ENCODE measurements at places on chromosomes 2 and 18.

DNA sequence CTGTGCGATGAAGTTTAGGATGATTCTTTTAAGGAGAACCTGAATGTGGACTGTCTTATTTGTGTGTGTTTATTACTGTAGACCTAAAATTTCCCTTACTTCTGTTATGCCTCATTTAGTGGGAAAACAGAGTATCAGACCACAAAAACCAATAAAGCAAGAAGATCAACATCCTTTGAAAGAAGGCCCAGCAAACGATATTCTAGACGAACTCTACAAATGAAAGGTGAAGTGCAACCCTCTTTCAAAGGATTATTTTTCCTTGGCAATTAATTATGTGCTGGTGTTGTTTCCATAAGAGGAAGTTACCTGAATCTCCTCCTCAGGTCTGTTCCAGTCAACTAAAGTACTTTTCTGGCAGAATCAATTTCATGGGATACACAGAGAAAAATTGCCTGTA is 78.6 kb downstream of the EPB41L5 start:
- no peak for DNase-seq

GRCh38 chr2:105143467-105144151 is 97.9 kb upstream of the GPR45 start:
- no peak for DNase-seq

DNA sequence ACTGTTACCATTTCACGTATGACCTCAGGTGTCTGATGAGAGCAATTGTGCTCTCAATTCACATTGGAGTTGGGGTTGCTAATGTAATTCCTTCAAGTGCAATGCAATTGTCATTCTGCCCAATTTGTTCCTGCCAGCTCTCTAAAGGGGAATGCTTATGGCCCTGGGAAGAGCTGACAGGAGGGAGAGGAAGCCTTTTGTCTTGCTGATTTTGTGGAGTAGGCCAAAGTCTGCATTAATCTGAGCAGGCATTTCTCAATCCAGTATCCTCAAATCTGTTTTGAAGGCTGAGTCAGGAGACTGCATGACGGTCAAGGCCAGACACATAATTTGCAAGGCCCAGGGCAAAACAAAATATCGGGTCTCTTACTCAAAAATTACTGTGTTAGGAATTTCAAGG is 326.4 kb upstream of the SPHKAP start:
- no peak for DNase-seq

- no peak for DNase-seq
These were observed 39.9 kb downstream of the TGFA start for GRCh38 chr2:70513738-70514137.

DNA sequence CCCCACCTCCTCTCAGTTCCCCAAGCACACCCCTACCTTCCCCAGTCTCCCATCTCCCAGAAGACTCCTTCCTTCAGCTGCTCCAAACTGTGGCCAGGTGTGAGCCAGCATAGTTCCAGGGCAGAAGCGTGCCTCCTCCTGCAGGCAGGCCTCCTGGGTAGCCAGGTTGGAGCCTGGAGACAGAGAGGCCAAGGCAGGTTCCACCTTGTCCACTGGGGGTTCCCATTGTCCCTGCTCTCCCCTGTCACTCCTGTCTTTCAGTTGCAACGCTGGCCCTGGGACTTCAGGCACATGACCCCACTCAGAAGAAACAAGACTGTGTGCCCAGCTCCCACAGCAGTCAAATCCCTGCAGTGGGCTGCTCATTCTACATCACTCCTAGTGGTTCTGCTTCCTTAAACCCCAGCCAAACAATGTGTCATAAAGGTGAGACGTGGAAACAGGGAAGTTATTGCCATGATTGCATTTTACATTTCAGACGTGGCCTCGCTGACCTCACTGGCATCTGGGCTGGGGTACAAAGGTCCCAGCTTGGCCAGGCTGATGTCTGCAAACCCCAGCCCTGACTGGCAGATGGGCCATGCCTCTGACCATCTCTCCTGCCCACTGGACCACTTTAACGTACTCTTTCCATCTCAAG is 96.5 kb upstream of the BOD1L2 start:
- DNase-seq = no peak

DNA sequence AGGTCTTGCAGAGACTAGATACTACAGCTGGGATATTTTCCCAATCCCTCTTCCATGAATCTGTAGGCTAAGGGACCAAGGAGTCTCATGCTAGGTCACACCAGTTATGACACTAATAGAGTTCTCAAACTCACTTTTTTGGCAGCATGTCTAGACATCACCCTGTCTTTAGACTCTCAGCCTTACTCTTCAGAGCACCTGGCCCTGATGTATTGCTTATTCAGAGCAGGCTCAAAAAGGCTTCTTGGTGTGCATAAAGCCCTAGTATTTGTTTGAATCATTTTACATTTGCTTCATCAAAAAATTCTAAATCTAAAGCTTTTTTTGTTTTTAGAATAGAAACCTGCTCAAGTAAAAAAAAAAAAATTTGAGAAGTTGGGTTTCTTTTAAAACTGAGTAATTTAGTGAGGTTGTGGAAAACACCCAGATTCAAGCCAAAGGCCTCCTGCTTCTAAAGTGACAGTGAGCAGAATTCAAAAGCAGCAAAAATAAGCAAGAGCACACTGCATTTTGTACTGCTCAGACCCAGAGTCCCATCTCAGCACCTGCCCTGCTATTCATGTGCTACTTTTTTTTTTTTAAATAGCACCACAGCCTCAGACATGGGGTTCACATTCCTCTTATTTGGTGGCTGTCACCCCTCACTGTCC is 18.0 kb upstream of the DNAH6 start:
- DNase-seq = no peak

- no peak for DNase-seq
These were observed 95.9 kb upstream of the SIX2 start for GRCh38 chr2:45105050-45105582.

- no peak for DNase-seq
These were observed 138.1 kb downstream of the LRP1B start for GRCh38 chr2:141992695-141993094.

- no peak for DNase-seq
These were observed 1096.6 kb downstream of the TSN start for GRCh38 chr2:122851972-122852531.

- DNase-seq = no peak
These were observed 1.1 kb downstream of the SH3RF3 start for GRCh38 chr2:109129921-109130722.

GRCh38 chr2:14420851-14421250 is 211.7 kb upstream of the LRATD1 start:
- no peak for DNase-seq

DNA sequence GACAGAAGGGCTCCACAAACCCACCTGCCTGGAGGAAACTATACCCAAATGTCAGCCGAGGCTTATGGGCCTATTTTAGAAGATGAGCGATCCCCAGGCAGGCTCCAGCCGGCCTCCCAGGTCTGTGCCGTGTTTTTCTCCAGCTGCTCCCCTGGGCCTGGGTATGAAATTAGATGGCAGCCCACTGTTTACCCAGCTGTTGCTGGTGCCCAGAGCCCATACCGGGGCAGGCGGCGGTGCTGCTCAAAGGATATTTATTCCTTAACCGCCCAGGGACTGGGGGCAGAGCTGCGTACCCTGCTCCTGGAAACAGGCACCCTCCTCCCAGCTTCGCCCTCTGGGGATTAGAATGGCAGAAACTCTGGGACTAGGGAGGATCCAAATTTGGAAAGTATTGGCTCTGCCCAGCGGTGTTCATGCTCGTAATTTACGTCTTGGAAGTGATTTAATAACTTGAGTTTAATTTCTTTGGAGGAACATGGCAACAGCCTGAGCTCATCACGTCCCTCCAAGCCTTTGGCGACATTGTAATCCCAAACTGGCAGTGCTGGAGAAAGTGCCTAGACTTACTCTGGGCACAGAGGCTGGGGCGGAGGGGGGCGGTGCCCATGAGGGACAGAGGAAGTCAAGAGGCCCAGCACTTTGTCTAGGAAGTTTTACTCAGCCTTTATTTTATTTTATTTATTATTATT is 199.2 kb downstream of the KLHL29 start:
- no peak for DNase-seq

GRCh38 chr2:157305723-157306110 is 19.9 kb downstream of the ERMN start:
- DNase-seq = no peak

Measured in SIG-M5 (cell line).